Omental fat pad (tissue), 4 donors: ENCODE measurements at places on chromosomes 7 and 10. TPM values are rescaled to one million over a fixed set of nuclear protein-coding genes. Genes with fewer than 3 reads are reported as not detected.

CYP3A4 gene
- total RNA-seq, result not detected

TCERG1L gene
- 0.24 TPM for total RNA-seq

SPDYE1 gene
- not detected for total RNA-seq

ZNF727 gene
- 4.3 TPM for total RNA-seq

ZNF518A gene
- 31.8 TPM for total RNA-seq

MLXIPL gene
- 217 TPM for total RNA-seq

TMEM196 gene
- 0.12 TPM for total RNA-seq

GBX1 gene
- total RNA-seq, result not detected

CACNA2D1 gene
- total RNA-seq, result 39.8 TPM

CLDN15 gene
- total RNA-seq, result 280 TPM

NEURL1 gene
- not detected for total RNA-seq

AQP1 gene
- 685 TPM for total RNA-seq

C7orf57 gene
- total RNA-seq, result 0.24 TPM

CROT gene
- total RNA-seq, result 29.5 TPM

SLK gene
- 58.8 TPM for total RNA-seq

MOGAT3 gene
- not detected for total RNA-seq

GIMAP5 gene
- 49.5 TPM for total RNA-seq

COMTD1 gene
- 29.3 TPM for total RNA-seq

ATOH7 gene
- not detected for total RNA-seq

ASNS gene
- 11.3 TPM for total RNA-seq

PON3 gene
- 1.3 TPM for total RNA-seq

PHYHIPL gene
- not detected for total RNA-seq
